ENCODE measurements at places on chromosomes 13 and 19.

- peak overlapping the region; percentile 82 for H3K27ac ChIP-seq
- peak; percentile 19 for DNase-seq
- H3K4me3 ChIP-seq, result peak overlapping the region; percentile 95
- H3K27me3 ChIP-seq, result peaks cover 19% of the 10 kb centered on the region
Observed at GRCh38 chr13:36819739-36820090, 693 bp downstream of the RFXAP start.

GRCh38 chr19:32558607-32559228 is 22.3 kb upstream of the PDCD5 start:
- H3K4me3 ChIP-seq, result no peak overlapping the region
- H3K27me3 ChIP-seq, result peaks cover 6% of the 10 kb centered on the region
- no peak for DNase-seq
- no peaks in the 10 kb centered on the region for H3K36me3 ChIP-seq
- H3K27ac ChIP-seq, result no peak overlapping the region
- peaks cover 5% of the 10 kb centered on the region for H3K4me1 ChIP-seq

DNA sequence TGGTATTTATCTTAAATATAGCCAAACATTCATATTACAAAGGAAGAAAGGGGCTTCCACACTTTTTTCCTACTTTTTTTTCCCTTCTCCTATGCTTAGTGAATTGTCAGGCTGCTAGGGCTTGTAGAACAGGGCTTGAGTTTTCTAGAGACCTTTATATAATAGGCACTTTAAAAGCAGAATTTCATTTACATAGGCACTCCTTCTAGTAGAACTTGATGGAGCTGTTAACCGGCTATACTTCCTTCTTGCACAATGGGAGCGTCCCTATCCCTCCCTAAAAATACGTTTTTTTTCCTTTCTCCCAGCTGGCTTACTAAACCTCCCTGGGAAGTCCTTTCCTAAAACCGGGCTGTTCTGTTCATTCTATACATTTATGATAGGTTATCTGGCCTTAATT is 1.1 kb downstream of the TRIM13 start:
- H3K36me3 ChIP-seq, result peaks cover 32% of the 10 kb centered on the region
- H3K27ac ChIP-seq, result peak overlapping the region; percentile 93
- peaks cover 19% of the 10 kb centered on the region for H3K4me1 ChIP-seq
- no peak for DNase-seq
- no peaks in the 10 kb centered on the region for H3K27me3 ChIP-seq

GRCh38 chr13:110097013-110097412 is 209.9 kb downstream of the COL4A1 start:
- no peaks in the 10 kb centered on the region for H3K27me3 ChIP-seq
- no peak overlapping the region for H3K27ac ChIP-seq
- no peaks in the 10 kb centered on the region for H3K36me3 ChIP-seq
- no peaks in the 10 kb centered on the region for H3K4me1 ChIP-seq
- no peak for DNase-seq

GRCh38 chr13:112770504-112770903 is 80.7 kb downstream of the ATP11A start:
- no peaks in the 10 kb centered on the region for H3K27me3 ChIP-seq
- no peak overlapping the region for H3K4me3 ChIP-seq
- peaks cover 3% of the 10 kb centered on the region for H3K36me3 ChIP-seq

DNA sequence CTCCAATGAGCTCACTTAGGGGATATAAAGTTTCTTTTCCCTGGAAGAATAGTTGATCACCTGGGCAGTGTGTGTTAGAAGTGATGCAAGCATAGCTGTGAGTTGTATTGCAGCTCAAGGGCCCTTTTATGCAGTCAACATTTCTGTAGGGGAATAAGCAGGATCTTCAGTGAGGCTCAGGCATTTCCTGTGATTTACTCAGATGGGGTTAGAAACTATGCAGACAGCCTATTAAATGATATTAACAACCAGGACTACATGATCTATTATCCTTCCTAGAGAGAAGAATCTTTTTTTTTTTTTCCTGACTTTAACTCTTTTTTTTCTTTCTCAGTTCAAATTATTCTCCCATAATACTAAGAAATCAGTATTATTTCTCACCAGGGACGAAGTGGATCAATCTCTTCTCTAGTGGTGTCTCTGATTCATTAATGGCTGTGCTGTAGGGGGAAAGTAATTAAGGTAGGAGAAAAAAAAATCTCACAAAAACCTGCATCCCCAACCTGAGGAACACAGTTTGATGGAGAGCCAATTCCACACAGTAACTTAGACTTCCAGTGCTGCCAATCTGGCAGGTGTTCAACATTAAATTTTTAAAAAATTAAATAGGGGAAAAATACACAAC is 126.4 kb upstream of the SLC10A2 start:
- no peak for DNase-seq
- no peaks in the 10 kb centered on the region for H3K36me3 ChIP-seq
- H3K27me3 ChIP-seq, result no peaks in the 10 kb centered on the region
- H3K27ac ChIP-seq, result no peak overlapping the region
- no peak overlapping the region for H3K4me3 ChIP-seq
- no peaks in the 10 kb centered on the region for H3K4me1 ChIP-seq

GRCh38 chr13:27659145-27659865 is 37.6 kb downstream of the POLR1D start:
- no peak overlapping the region for H3K27ac ChIP-seq
- no peak for DNase-seq
- H3K27me3 ChIP-seq, result no peaks in the 10 kb centered on the region
- no peak overlapping the region for H3K4me3 ChIP-seq
- H3K36me3 ChIP-seq, result peaks cover 7% of the 10 kb centered on the region
- peaks cover 37% of the 10 kb centered on the region for H3K4me1 ChIP-seq

GRCh38 chr19:40381321-40381720 is 8.7 kb downstream of the HIPK4 start:
- H3K27me3 ChIP-seq, result no peaks in the 10 kb centered on the region
- no peak for DNase-seq
- H3K36me3 ChIP-seq, result peaks cover 5% of the 10 kb centered on the region
- H3K4me3 ChIP-seq, result no peak overlapping the region
- no peak overlapping the region for H3K27ac ChIP-seq

GRCh38 chr19:10748927-10749434 is 31.1 kb downstream of the DNM2 start:
- H3K4me1 ChIP-seq, result peaks cover 61% of the 10 kb centered on the region
- peak overlapping the region; percentile 41 for H3K4me3 ChIP-seq
- H3K36me3 ChIP-seq, result peaks cover 31% of the 10 kb centered on the region
- peak overlapping the region; percentile 94 for H3K27ac ChIP-seq

DNA sequence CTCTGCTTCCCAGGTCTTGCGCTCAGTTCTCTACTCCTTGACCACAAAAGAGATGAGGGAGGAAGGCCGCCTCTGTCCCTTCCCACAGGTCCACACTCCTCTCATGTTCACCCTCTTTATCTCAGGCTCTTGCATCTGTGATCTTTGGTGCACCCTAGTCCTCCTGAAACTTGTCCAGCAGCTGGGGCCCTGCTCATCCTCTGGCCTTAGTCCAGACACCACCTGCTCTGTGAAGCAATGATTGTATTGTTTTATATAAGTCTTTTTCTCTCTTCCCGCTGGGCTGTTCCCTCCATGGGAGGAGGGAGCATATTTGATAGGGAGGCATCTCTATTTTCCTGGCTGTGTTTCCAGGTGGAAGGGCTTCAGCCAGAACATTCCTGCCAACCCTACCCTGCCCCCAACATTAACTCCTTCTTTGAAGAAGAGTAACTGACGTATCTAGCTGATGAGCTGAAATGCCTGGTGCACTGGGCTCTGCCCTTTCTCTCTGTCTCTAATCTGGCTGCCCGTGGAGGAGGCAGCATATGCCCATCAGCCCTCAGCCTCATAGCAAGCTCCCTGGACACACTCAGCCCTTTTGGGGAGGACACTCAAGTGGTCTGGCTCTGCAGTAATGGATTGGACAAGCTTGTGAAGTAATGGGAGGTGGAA is 38.2 kb upstream of the SIAH3 start:
- DNase-seq, result no peak
- H3K27ac ChIP-seq, result no peak overlapping the region
- no peak overlapping the region for H3K4me3 ChIP-seq
- peaks cover 31% of the 10 kb centered on the region for H3K27me3 ChIP-seq
- no peaks in the 10 kb centered on the region for H3K36me3 ChIP-seq
- H3K4me1 ChIP-seq, result no peaks in the 10 kb centered on the region

DNA sequence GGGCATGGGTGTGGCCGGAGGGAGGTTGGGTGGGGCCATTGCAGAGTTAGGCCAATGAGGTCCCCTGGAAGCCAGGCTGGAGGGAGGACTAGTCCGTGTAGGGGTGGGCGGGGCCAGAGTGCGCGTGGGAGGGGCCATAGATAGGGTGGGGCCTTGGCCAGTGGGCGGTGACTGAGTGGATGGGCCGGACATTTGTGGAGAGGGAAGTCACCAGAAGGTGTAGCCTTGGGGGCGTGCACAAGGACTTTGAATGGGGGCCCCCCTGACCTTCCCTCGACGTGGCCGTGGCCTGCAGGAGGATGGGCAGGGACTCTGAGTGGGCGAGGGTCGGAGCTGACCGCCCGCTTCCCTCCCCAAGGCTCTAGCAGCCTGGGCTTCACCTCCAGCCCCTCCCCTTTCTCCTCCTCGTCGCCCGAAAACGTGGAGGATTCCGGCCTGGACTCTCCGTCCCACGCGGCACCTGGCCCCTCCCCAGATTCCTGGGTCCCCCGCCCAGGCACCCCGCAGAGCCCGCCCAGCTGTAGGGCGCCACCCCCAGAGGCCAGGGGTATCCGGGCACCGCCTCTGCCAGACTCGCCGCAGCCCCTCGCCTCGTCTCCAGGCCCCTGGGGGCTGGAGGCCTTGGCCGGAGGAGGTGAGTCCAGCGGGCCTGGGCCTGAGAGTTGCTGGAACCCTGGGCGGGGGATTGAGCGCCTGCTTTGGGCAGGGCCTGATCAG is 16.5 kb upstream of the B3GNT3 start:
- no peak overlapping the region for H3K4me3 ChIP-seq
- H3K36me3 ChIP-seq, result peaks cover 22% of the 10 kb centered on the region
- H3K27me3 ChIP-seq, result no peaks in the 10 kb centered on the region
- peak overlapping the region; percentile 39 for H3K27ac ChIP-seq
- H3K4me1 ChIP-seq, result peaks cover 22% of the 10 kb centered on the region

DNA sequence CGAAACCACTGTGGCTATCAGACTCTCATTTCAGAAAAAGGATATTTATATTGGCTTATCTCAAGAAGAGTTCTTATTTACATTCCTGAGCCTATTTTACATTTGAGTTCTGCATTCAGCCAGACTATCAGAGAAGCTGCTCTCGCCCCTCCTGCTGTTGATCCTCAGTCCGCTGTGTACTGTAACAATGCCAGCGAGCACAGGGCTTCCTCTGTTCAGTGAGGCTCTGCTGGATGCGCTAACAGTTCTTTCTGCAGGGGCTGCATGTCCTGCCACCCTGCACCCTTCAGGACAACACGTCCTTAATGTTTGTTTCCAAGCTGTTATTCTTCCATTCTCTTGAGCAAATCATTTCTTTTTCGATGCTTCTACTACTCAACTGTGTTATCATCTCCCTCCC is 463.7 kb upstream of the SGCG start:
- no peaks in the 10 kb centered on the region for H3K27me3 ChIP-seq
- no peaks in the 10 kb centered on the region for H3K4me1 ChIP-seq
- no peak overlapping the region for H3K4me3 ChIP-seq
- no peak overlapping the region for H3K27ac ChIP-seq
- no peak for DNase-seq
- no peaks in the 10 kb centered on the region for H3K36me3 ChIP-seq

DNA sequence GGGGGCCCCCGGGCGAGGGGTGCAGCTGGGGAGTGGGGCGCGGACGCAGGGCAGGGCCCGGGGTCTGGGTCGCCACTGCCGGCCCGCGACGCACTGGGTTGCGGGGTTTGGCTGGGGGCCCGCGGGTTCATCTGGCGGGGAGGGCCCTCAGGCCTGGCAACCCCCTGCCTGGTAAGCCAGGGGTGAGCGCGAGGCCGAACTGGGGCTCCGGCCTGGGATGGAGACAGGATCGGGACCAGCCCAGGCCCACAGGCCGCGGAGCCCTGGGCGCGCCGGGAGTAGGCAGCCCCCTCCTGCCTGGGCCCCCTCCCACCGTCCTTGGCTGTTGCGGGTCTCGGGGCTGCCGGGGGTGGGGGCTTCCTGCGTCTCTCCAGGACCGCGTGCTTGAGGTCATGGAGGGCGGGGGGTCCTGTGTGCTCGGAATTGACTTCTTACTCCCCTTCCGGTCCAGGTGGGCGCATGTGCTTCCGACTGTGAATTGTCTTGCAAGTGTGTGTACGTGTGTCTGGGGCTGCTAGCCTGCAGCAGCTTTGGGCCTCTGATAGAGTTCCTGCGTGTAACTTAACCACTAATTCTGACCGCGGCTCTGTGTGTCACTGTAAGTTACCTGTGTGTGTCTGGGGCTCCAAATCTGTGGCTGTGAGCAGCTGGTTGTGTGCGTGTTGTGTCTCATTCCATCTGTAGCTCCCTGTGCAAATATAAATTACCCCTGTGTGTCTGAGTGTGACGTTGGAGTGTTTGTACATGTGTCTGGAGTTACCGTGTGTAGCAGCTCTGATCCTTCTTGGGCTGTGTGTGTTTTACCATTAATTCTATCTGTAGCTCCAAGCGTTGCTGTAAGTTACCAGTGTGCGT is 751 bp downstream of the GRAMD1A start:
- DNase-seq, result peak; percentile 54
- H3K4me3 ChIP-seq, result peak overlapping the region; percentile 92
- H3K4me1 ChIP-seq, result peaks cover 62% of the 10 kb centered on the region

DNA sequence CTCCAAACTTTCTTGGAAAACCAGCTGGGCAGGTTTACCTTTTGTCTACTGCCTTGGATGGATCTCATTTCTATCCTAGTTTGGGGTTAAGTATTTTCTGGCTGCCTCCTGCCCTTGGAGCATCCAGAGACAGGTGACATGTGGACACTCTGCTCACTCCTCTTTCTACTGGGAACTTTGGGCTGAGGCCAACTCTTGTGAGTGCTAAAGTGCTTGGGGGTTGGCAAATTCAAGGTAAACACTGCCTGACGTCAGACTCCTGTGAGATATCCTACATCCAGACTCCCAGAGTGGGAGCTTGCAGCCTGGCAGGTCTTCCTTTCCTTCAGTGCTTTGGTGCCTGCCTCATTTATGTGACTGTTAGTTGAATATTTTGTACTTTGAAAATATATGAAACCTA is 388.1 kb downstream of the KCNRG start:
- no peak for DNase-seq
- H3K36me3 ChIP-seq, result peaks cover 4% of the 10 kb centered on the region
- H3K4me3 ChIP-seq, result no peak overlapping the region
- no peaks in the 10 kb centered on the region for H3K27me3 ChIP-seq
- H3K27ac ChIP-seq, result no peak overlapping the region

Measured in effector memory CD8-positive, alpha-beta T cell (primary cell).